Urinary bladder (tissue), 4 donors: ENCODE measurements at places on chromosomes 11 and 22. TPM values are rescaled to one million over a fixed set of nuclear protein-coding genes. Genes with fewer than 3 reads are reported as not detected.

The GRM5 gene
- total RNA-seq, result 0.53 TPM

The NUP160 gene
- total RNA-seq, result 89.7 TPM

The BEST1 gene
- total RNA-seq, result 2.0 TPM

The TRPC6 gene
- 58.5 TPM for total RNA-seq

- no peak for DNase-seq
Observed at GRCh38 chr11:18393581-18394274, 635 bp upstream of the LDHA start.

GRCh38 chr22:41801147-41801819 lies 804 bp downstream of the CCDC134 start:
- DNase-seq, result no peak

- no peak for DNase-seq
Observed at GRCh38 chr11:132114743-132115142, 744.3 kb downstream of the NTM start.

DNA sequence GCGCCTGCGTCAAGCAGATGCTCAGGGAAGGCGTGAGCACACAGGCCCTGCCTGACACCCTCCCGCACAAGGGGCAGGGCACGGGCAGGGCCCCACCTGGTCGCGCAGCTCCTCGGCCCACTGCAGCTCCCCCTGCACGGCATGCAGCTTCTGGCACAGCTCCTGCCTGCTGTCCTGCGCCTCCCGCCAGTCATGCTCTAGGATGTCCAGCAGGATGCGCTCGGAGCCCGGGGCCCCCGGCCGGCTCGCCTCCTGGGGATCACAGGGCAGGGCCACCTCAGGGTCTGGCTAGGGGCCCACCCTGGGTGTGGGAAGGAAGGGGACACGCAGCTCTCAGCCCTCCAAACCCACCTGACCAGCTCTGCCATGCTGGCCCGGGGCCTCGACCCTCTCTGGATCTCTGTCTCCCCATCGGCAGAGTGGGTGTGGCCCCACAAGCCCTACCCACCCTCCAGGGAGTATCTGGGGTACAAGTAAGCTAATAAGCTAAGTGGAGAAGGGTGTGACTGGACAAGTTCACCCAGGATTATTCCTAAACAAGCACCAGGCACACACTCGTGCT lies 10.7 kb downstream of the CARD10 start:
- no peak for DNase-seq

DNA sequence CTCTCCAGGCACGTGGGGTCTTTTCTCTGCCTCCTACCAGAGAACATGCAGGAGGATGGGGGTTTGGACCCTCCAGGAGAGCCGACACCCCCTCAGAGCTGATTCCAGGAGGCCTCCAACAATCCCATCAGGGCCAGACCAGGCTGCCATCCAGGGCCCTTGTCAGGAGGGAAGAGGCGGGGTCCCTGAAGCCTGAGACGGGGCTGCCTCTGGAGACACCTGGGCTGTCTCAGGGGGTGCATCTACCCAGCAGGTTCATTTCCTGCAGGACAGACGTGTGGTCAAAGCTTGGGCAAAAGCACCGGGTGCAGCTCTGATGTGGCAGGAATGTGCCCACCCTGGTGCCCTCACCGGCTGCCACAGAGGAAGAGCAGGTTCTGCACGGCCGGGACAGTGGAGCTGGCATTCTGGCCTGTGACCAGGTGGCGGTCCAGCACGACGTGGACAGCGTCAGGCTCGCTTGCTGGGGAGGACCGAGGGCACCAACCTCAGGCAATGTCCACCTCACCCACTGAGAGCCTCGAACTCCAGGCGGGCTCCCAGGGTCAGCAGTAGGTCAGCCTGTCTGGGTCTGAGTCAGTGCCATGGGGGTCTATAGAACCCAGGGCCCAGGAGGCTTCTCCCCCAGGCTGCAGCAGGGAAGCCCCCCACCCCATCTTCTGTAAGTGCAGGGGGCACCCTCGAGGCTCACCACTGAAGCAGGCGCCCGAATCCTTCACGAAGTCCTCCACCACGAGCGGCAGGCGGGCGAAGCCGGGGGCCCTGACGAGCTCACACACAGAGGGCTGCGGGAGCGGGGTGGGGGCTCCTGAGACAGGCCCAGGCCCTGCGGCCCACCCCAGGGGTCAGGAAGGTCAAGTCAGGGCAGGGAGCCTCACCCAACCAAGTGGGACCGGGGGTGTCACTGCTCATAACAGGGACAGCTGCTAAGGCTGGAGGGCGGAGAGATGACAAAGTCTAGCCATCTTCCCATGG lies 6.4 kb downstream of the GATD1 start:
- DNase-seq, result no peak

DNA sequence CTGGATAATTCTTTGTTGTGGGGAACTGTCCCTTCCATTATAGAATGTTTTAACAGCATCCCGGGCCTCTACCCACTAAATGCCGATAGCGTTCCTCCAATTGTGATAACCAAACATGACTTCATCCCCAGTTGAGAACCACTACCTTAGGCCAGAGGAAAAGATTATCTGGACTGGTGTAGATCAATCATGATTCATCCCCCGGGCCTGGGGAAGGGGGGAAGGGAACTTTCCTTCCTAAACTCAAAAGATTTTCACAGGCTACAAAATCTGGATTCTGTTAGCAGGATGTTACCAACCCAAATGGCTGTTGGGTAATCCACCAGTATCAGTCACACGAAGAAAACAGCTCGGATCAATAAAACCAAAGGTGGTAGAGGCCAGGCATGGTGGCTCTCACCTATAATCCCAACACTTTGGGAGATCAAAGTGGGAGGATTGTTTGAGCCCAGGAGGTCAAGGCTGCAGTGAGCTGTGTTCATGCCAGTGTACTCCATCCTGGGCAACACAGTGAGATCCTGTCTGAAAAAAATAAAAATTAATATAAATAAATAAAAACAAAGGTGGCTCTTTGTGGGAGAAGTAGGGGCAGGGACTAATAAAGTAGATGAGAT lies 10.1 kb downstream of the CTR9 start:
- no peak for DNase-seq

The NRXN2 gene
- 11.5 TPM for total RNA-seq

GRCh38 chr11:74320538-74320937 lies 9.1 kb upstream of the P4HA3 start:
- DNase-seq, result no peak

The FBXO3 gene
- total RNA-seq, result 64.8 TPM

The IFITM2 gene
- 14.8 TPM for total RNA-seq

GRCh38 chr22:42670921-42671709 lies 21.9 kb upstream of the CYB5R3 start:
- no peak for DNase-seq

DNA sequence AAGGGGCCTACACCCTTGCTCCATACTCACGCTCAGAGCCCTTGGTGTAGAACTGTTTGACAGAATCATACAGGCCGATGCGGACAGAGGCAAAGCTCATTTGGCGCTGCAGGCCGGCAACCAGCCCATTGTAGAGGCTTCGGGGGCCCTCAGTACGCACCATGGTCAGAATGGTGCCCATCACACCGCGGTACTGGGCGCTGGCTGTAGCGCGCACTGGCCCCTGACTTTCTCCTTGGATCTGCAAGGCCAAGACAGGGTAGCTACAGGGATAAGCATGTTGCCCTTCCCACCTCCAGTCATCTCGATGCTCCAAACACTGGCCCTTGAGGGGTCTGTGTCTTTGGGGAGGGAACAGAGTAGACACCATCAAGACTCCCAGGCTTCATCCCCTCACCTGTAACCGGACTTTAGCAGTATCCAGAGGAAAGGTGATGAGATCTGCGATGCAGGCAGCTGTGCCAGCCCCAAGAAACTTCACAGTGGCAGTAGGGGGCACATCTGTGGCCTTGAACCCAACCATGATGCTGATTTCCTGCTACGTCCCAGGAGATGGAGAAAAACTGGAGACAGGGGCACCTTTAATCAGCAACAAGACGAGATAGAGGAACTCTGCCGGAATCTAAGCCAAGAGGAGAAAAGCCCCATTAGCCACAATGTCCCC lies 4.7 kb downstream of the UCP2 start:
- DNase-seq, result no peak

The MRPL40 gene
- 17.4 TPM for total RNA-seq

- DNase-seq, result no peak
Observed at GRCh38 chr11:74070723-74071492, 62.0 kb upstream of the UCP3 start.

DNA sequence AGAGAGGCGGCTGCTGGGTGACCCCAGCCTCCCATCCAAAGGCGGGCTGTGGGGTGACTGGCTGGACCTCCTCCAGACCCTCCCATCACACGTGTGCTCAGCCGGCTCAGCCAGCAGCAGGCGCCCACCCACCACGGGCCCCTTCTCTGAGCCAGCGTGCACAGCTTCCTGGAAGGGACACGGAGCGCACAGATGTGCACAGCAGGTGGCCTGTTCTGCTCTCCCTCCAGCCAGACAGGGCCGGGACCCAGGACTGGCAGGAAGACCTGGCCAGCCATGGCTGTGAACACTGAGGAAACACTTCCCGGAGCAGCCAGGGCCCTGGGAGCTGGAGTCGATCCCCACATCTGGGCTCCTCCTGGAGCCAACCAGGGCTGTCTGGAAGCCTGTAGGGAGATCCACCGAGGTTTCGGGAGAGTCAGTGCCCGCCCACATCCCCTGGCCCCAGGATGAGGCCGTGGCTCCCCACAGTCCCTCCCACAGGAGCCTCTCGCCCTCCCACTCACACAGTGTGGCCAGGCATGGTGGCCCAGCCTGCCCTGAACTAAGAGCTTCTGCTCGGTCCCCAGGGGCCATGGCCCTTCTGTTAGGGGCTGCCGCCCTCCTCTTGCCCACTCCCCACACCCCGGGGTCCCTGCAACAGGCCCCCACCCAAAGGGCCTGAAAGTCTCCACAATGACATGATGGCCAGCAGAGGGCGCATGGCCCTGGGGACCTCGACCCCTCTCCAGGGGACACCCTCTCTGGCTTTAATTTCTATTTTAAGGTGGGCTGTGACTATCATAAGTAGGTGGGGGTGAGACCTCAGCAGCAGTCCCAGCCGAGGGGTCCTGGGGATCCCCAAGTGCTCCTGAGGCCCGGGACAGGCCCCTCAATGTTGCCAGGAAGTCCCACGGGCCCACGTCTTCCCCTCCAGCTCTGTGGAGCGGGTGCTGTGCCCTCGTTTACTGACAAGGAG lies 90.6 kb upstream of the FGF3 start:
- no peak for DNase-seq
